Posterior vena cava (tissue), 2 donors: ENCODE measurements at places on chromosomes 1 and 21. TPM values are rescaled to one million over a fixed set of nuclear protein-coding genes. Genes with fewer than 3 reads are reported as not detected.

GRCh38 chr1:27868556-27868931, 3.8 kb upstream of the THEMIS2 start:
- DNase-seq = no peak

GRCh38 chr21:17461582-17461981, 51.3 kb upstream of the CXADR start:
- no peak for DNase-seq

DNA sequence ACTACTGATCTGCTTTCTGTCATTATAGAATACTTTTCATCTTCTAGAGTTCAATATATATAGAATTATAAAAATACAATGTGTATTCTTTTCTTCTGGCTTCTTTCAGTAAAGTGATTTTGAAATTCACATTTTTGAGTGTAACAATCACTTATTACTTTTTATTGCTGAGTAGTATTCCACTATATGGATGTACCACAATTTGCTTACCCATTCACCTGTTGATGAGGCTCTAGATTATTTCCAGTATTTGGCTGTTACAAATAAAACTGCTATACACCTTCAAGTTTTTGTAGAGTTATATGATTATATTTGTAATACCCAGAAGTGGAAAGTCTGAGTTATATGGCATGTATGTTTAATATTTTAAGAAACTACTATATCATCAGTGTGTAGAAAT, 159.4 kb downstream of the RWDD3 start:
- DNase-seq = no peak

GRCh38 chr1:66546047-66546810, 12.3 kb downstream of the SGIP1 start:
- DNase-seq = no peak

- no peak for DNase-seq
These were observed 68.7 kb downstream of the RGL1 start for GRCh38 chr1:183873642-183874041.

- DNase-seq = no peak
These were observed at the start of gene FAM177B for GRCh38 chr1:222736972-222737371. Gene FAM177B, plus strand, starts transcription at chr1:222737202. Its CDS starts 9,344 bp downstream, at chr1:222746546.

DNA sequence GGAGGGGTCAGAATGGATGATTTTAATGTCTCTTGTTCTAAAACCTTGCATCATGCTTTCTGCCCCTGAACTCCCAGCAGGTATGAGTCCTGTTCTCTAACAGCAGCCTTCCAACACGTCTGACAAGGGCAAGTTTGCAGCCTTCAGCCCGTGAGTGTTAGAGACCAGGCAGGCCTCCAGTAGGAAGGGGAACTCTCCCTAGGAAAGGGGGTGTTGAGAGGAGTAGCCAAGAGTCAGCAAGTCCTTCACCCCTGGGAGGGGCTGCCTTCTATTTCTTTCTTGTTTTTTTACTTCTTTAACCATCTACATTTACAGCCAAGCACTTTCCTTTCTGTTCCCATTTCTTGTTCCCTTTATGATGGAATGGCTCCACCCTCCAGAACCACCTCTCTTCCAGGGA, 14.2 kb downstream of the BATF3 start:
- DNase-seq = no peak

DNA sequence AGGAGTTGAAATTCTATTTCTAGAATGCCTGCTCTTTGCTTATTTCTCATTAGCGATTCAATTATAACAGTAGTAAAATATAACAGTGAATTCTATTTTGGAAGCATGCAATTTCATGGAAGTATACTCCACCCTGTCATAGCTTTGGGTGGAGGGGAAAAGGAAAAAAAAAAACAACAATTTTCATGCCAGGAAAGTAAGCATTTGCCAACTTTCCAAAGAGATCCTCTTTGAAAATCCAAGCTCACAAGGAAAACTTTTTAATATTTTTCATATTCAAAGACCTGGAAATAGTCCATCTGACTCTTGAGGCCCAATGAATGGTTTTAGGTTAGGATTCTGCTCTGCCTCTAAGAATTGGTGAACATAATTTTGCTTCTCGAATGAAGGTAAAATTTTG, 134.5 kb downstream of the PTPN14 start:
- no peak for DNase-seq

- no peak for DNase-seq
These were observed 36.9 kb upstream of the HIVEP3 start for GRCh38 chr1:41955461-41956159.

- DNase-seq = no peak
These were observed 76.5 kb upstream of the MAP10 start for GRCh38 chr1:232728507-232729263.

DNA sequence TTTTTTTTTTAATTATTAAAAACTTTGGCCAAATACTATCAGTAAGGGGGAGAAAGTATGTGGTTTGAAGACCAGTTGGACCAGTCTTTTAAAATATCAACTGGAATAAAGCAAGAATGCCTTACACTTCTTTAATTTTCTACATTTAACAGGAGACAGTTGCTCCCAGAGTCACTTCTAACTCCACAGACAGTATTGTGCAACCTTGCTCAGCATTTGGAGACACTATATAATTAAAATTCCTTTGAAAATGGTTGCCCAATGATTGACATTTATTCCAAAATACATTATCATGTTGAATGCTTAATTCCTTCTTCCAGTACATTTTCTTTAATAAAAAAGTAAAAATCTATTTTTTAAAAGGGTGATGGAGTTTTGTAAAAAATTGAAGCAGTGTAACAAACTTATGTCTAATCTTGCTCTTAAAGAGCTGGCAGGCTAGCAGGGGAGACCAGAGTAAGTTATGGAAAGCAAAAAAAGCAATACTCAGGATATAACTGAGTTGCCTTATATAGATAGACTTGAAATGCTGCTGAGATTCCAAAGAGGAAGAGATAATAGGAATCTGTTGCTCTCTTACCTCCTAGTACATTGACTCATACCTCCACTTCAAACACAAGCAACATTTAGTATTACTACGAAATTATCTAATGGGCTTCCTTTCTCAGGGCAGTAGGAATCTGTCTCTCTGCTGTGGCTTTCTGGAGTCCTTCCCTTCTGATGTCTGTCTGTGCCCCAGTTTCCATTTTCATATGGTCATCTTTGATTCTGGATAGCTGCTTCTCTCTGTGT, 69.7 kb upstream of the RGL1 start:
- DNase-seq = no peak

- DNase-seq = no peak
These were observed 3.9 kb downstream of the KRTAP19-8 start for GRCh38 chr21:31034378-31034777.

DNA sequence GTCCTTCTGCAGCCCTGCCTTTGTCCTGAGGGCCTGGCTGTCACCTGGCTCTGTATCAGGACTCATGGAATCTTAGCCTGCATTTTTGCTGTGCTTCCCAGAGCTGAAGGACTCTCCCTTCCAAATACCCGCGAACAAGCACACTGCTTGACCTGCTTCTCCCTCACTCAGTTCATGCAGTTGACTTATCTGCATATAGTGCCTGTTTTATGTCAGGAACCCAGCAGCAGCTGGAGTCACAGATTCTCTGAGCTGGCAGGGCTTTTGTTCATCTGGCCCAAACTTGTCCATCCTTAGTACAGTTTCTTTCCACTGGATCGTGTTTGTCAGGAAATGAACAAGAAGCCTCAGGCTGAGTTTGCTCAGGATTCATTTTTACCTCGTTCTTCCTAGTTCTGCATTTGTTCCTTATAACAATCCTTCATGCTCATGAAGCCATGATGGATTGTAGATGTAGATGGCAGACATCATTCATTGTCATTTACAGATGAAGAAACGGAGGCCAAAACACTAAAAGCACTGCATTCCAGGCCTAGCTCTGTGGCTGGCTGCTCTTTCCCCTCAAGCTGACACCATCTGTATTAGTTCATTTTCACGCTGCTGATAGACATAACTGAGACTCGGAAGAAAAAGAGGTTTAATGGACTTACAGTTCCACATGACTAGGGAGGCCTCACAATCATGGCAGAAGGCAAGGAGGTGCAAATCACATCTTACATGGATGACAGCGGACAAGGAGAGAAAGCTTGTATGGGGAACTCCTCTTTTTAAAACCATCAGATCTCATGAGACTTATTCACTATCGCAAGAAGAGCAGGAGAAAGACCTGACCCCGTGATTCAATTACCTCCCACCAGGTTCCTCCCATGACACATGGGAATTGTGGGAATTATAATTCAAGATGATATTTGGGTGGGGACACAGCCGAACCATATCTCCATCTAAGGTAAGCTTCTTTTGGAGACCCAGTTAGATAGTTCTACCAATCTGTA, 150.9 kb downstream of the HIVEP3 start:
- no peak for DNase-seq

The NBL1 gene
- 137 TPM for total RNA-seq

The IGSF21 gene
- 7.8 TPM for total RNA-seq

The AMY1B gene
- total RNA-seq = not detected

DNA sequence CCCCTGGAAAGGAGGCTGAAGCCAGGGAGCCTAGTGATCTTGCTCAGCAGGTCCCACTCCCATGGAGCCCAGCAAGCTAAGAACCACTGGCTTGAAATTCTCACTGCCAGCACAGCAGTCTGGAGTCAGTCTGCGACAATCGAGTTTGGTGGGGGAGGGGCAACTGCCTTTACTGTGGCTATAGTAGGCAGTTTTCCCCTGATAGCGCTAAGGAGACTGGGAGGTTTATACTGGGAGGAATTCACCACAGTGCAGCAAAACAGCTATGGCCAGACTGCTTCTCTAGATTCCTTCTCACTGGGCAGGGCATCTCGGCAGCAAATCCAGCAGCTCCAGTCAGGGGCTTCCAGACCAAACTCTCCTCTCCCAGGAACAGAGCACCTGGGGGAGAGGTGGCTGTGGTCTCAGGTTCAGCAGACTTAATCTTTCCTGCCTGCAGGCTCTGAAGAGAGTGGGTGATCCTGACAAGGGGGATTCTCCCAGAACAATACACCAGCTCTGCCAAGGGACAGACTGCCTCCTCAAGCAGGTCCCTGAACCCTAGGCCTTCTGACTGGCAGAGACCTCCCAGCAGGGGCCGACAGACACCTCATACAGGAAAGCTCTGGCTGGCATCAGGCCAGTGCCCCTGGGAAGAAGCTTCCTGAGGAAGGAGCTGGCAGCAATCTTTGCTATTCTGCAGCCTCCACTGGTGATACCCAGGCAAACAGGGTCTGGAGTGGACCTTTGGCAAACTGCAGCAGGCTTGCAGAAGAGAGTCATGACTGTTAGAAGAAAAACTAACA, 548.5 kb upstream of the NEGR1 start:
- DNase-seq = peak; percentile 75

GRCh38 chr1:150619576-150620509, 9.6 kb downstream of the ENSA start:
- DNase-seq = no peak

The DIO1 gene
- total RNA-seq = not detected

DNA sequence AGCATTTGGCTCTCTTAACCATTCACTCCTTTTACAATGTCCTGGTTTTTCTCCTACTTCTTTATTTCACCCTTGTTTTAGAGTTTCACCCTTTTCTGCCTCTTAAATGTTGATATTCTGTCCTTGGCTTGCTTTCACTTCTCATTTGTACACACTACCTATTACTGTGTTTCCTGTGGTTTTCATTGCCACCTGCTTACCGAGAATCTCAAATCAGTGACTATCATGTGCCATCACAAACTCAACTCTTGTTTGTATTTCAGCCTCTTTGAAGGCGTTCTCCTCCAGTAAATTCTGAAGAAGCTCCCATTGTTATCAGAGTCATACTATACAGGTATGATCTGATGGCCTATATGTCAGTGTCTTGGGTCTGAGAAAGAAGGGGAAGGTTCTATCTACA, 65.7 kb downstream of the NPHS2 start:
- no peak for DNase-seq

GRCh38 chr1:206971029-206971655, 882 bp upstream of the FCAMR start:
- no peak for DNase-seq

GRCh38 chr21:32389337-32390015, 3.3 kb downstream of the URB1 start:
- DNase-seq = no peak

The LDLRAD1 gene
- total RNA-seq = not detected

GRCh38 chr1:78284354-78284753, 206.4 kb upstream of the PTGFR start:
- no peak for DNase-seq

The SLAMF8 gene
- 4.8 TPM for total RNA-seq

The RNF186 gene
- not detected for total RNA-seq

DNA sequence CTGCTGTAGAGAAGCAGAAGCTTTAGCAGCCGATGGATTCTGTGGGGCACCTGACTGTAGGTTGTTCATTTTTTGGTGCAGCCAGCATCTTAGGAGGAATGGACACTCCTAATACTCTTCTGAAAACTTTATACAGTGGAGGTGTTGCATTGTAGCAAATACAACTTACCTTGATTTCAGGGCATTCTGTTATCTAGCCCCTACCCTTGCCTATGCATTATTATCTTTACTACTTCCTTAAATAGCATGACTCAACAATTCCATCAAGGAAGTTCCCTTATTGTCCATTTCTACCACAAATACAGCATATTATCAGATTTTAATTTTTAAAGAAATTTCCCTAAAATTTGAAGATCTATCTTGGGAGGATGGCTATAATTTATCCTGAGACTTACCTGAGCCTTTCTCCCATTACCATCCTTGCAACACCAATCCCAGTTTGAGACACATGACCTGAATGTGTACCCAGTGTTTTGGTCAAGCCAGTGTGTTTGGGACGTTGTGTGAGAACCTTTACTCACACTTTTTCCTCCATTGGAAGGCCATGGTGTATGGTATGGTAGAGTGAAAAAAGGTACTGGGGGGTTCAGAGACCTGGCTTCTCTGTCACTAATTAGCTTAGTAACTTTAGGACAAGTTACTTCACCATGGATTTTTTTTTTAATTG, 9.2 kb downstream of the POU2F1 start:
- DNase-seq = no peak

DNA sequence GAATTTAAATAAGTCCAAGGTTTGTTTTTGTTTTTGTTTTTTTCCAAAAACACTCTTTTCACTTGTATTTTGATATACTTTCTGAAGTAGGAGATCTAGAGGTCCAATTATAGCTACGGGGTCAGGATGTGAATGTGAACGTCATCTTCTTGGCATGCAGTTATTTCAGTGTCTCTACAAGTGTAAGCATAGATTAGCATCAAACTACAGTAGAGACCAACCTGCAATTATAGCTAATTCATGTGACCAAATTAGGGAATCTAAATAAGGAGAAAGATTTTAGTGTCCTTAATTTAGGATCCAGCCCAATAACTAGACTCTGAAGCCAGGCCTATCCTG, 107.3 kb upstream of the PALMD start:
- DNase-seq = no peak

DNA sequence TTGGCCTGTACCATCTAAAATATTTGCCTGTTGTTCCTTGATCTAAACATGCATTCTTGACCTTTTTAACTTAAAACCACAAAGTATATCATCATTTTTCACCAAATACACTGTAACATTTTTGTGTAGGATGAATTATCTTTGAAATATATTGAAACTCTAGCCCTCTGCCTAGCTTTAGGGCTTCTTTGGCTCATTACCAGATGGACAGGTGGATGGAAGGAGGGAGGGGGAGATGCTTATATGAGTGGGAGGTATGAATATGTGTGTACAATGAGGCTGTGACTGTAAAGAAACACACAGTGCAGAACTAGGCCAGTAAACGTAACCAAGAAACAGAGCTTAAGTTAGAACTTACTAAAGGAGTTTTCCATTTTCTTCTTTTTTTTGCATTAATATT, 118.5 kb downstream of the ESRRG start:
- no peak for DNase-seq

GRCh38 chr1:66711420-66711819, 40.8 kb upstream of the DYNLT5 start:
- DNase-seq = no peak

The VWA5B1 gene
- total RNA-seq = not detected

The C1orf185 gene
- total RNA-seq = not detected

GRCh38 chr1:165900576-165901380, 73.4 kb downstream of the UCK2 start:
- no peak for DNase-seq
